ENCODE measurements at places on chromosomes 16 and 17. TPM values are rescaled to one million over a fixed set of nuclear protein-coding genes. Genes with fewer than 3 reads are reported as not detected.

GRCh38 chr17:17757391-17757791 is 76.1 kb downstream of the RAI1 start:
- DNase-seq = no peak

- no peak for DNase-seq
Observed at GRCh38 chr17:13647543-13648021, 45.9 kb upstream of the HS3ST3A1 start.

GRCh38 chr17:40086150-40087044 is 14.0 kb downstream of the NR1D1 start:
- no peak for DNase-seq

DNA sequence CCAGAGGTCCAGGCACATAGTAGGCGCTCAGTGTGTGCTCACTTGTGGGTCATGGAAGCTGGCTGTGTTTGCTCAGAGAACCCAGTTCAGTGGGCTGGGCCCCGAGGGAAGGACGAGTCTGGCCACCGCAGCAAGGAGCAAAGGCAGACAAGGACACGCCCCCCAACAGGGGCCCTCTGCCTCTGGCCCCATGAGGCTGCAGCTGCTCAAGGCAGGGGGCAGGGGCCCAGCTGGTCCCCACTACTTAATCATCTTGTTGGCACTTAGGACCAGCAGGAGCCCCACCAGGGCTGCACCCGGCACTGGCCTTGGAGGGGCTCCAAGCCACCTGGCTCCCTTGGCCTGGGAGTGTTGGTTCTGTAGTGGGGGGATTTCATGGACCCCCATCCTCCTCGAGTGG is 16.1 kb downstream of the KCNJ12 start:
- DNase-seq = no peak

DNA sequence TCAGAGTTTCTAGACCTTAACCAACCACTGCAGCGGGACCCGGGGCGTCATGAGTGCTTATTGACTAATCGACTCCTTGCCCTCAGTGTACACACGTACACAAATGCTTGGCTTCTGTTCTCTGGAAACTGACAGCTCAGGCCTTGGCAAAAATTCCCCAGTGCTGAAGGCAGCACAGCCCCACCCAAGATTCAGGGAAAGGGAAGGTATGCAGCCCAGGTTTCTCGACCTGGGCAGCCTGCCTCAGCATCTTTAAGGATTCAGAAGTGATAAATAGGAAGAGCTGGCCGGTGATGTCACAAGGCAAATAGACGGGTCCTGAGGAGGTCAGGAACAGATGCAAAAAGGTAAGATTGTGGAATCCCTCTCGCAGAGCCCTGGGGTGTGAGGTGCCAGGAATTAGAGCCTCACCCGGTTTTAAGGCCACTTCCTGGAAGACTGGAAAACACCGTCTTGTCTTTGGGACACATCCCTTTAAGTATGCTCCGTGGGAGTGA is 9.0 kb upstream of the CDH3 start:
- no peak for DNase-seq

The CBLN1 gene
- total RNA-seq = not detected

The CNGB1 gene
- total RNA-seq = not detected

Data from LHCN-M2 (cell line).